CD4-positive, alpha-beta memory T cell (primary cell): ENCODE measurements at places on chromosomes 11 and 22.
A peak's percentile ranks its signal among the peaks of the same experiment; 100 is the strongest.

DNA sequence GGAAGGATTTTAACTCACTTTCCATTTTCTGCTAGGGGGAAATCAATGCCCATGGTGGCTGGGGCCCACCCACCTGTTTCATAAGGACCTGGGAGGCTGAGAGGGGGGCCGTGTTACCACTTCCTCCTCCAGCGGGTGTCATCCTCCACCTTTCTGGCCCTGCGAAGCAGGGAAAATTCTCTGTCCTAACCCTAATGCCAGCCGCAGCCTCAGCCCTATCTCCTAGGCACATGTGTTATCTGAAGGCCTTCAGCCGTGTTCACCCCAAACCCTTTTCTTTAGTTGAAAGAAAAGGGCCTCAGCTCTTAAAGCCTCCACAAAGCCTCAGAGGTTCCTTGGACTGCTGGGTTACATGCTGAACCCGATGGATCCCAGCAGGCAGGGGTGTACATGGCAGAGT lies 55.4 kb upstream of the NECTIN1 start:
- no peak for DNase-seq

- DNase-seq: peak; percentile 22
Measured at GRCh38 chr22:37497062-37497599, 10.9 kb upstream of the MFNG start.

DNA sequence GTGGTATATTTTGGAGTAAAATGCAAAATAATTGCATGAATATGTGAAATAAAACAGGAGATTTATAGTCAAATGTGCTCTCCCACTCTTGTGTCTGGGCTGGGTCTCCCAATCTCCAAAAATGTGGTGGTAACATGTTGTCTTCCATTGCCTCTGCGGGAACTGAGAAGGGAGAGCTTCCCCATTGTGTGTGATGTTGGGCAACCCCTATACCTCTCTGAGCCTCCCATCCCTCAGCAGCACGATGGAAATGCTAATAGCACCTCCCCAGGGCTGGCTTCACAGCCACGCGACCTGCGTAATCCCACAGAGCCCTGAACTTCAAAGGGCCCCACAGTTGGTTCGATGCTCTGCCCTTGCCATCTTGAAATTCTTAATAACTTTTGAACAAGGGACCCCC lies 72.0 kb downstream of the TP53I11 start:
- no peak for DNase-seq

DNA sequence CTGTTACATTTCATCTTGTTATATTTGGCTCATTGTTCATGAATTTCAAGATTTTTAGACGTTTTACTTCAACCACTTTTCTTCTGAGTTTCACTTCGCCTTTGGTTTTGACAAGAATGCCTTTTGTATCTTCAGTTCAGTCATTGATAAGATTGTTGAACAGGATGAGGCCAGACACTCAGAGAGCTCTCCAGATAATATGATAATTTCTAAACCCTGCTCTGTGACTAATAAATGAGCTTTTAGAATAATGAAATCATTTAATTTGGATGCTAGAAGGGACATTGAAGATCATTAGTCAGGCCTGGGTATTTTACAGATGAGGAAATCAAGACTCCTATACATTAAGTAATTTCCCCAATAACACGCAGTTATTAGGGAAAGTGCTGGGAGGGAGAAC lies 37.2 kb upstream of the GRAMD1B start:
- no peak for DNase-seq

- no peak for DNase-seq
Measured at GRCh38 chr11:126398721-126399120, 43.2 kb downstream of the ST3GAL4 start.

DNA sequence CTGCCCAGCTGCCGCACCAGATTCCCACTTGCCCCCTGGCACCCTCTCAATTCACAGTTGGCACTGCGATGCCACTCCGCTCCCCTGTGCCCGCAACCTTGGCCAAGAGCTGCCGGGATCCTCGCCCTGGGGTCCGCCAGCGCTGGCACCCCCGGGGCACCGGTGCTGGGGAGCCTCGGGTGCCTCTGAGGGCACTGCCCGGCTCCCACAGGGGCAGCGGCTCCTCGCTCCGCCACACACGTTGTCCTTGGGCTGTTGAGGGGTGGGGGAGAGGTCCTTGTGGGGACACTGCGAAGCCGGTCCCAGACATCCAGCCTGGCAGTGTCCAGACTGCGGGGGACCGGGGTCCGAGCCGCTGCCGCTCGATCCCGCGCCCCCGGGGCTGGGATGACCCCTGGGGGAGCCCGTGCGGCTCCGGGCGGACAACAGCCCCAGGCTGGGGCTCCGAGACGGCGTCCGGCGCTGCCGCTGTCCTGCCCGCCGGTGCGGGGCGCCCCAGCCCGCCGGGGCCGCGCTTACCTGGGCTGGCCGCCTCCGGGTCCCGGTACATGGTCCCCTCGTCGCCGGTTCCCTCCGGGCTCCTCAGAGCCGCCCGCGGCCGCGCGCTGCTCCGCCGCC lies 496 bp downstream of the SYT7 start:
- no peak for DNase-seq

GRCh38 chr11:77590194-77590782 lies 535 bp downstream of the AQP11 start:
- DNase-seq: peak; percentile 4

DNA sequence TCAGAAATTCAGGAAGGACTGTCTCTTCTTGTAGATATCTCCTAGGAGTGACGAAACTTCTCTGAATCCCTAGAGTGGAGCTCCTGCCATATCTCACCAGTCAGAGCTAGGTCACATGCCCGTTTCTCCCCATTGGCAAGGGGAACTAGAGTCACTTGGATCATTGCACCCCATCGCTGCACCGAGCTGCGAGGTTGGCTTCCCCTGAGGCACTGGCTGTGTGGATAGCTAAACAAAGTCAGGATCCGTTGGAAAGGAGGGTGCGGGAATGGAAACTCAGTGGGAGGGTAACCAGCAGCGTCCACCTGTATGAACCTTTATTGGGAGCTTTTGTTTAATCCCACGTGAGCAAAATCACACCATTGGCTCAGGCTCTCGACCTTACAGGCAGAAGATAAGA lies 283.8 kb downstream of the BRD1 start:
- no peak for DNase-seq

GRCh38 chr11:133559833-133560471 lies 27.7 kb upstream of the OPCML start:
- no peak for DNase-seq

- no peak for DNase-seq
Measured at GRCh38 chr22:38631724-38632123, 24.5 kb downstream of the FAM227A start.

- no peak for DNase-seq
Measured at GRCh38 chr22:49785046-49785521, 42.6 kb downstream of the BRD1 start.

GRCh38 chr11:46202149-46202548 lies 75.3 kb upstream of the CREB3L1 start:
- DNase-seq: no peak

GRCh38 chr11:35289821-35290220 lies 129.5 kb downstream of the SLC1A2 start:
- DNase-seq: no peak

GRCh38 chr22:33658775-33659174 lies 261.5 kb downstream of the LARGE1 start:
- DNase-seq: no peak

DNA sequence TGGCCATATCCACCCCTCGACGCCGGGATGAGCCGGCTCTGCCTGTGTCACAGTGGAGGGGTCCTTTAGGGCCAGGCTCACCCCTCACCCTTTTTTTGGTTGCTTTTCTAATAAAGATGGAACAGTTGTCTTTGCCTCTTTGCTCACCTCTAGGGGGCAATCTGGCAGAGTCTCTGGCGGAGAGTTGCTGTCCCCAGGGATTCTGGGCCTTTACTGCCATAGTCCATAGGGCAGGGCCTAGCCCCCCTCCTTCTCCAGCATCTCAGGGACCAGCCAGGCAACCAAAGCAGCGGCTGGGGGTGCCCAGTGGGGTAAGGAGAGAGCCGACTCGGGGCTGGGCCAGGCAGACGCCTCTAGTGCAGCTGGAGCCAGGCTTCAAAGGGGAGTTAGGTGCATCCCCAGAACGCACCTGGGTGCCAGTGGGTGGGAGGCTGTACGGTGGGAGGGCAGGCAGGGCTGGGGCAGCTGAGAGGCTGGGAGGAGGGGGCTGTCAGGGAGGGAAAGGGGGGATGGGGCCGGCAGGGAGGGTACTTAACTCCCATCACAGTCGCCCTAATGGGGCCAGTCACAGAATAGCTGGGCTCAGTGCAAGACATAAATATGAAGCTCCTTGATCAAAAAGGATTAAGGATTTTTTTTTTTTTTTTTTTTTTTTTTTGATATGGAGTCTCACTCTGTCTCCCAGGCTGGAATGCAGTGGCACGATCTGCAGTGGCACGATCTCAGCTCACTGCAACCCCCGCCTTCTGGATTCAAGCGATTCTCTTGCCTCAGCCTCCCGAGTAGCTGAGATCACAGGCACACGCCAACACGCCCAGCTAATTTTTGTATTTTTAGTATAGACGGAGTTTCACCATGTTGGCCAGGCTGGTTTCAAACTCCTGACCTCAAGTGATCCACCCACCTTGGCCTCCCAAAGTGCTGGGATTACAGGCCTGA lies 2.5 kb upstream of the SUSD2 start:
- DNase-seq: no peak

DNA sequence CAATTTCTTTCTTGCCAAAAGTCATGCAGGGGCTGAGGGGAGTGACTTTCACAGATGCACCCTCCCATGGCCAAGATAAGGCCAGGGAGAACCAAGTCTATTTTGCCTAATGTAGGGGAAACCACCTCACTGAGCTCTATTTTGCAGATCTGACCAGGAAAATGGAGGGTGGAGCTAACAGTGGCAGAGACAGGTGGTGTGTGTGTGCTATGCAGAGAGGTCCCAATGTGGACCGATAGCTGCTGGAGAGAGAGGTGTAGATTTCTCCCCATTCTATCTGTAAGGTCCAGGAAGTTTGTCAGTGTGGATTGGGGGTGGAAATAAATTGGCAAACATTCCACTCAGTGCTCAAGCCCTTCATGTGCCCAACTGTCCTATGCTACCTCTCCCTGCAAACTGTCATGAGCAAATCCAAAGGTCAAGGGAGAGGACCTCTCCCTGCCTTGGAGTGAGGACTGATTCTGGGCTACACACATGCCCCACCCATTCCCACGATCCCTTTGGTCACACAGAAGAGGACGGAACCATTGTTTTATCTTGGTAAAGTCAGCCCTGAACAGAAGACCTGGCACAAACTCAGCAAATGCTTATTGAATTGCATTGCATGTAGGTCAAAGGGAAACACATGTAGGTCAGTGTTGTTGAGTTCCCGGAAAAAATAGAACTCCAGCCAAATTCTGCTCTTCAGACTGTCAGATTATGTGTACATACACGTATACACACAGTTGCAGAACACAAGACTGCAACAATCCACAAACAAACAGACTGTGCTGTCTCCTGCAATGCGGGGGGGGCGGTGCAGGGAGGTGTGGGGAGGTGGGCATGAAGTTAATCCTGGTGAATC lies 65.9 kb downstream of the C11orf58 start:
- DNase-seq: peak; percentile 15
